ENCODE measurements at places on chromosomes 7 and 10.

GRCh38 chr7:69597278-69598076 is 798 bp upstream of the AUTS2 start:
- no peak for DNase-seq

- DNase-seq: no peak
These were observed 14.4 kb downstream of the CWF19L1 start for GRCh38 chr10:100253041-100253440.

- DNase-seq: no peak
These were observed 248.5 kb downstream of the SFMBT2 start for GRCh38 chr10:7162331-7162730.

DNA sequence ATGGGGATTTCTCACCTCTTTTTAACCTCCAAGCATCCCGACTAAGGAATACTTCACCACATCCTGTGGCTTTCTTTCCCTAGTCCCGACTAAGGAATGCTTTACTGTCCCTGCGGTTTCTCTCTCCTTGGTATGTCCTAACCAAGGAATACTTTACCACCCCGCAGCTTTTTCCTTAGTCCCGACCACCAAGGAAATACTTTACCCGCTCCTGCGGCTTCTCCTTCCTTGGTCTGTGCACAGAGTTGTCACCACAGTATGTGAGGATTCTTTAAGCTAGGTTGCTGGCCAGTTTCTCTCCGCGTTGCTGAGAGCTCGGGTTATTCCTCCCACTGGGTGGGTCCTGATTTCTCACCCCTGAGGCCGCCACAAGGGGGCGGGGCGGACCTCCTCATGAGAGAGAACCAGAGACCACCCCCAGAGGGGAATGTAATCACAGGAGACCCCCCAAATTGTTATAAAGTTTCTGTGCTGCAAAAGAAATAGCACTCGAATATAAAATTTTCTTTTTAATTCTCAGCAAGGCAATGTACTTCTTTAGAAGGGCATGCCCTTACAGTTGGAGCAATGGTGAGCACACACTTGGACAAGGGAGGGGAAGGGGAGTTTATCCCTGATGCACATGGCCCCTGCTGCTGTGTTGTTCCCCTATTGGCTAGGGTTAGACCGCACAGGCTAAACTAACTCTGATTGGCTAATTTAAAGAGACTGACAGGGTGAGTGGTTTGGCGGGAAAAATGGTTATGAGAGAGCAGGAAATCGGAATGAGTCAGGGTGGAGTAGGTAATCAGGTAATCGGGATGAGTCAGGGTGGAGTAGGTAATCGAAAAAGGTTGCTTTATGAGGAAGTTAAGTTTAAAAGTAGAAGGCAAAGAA is 12.8 kb downstream of the SUGCT start:
- peak; percentile 51 for DNase-seq

DNA sequence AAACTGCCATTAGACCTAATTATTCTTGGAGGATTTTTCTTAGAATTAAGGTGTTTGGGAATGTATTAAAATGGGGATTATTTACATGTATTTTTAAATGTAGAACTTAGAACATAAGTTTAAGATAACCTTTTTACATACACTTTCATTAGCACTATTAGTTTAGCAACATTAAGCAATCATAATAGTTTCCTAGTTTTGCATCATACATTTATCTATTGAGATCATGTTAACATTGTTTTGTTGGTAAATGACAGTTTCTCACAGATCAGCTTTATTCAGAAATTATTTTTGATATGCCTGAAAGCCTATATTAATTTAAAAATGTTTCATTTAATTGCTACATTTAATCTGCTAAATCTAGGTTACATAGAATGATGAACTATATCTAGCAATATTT is 189.7 kb upstream of the PPP1R3A start:
- DNase-seq: no peak

- no peak for DNase-seq
These were observed 2.7 kb downstream of the REPIN1 start for GRCh38 chr7:150371131-150371995.

DNA sequence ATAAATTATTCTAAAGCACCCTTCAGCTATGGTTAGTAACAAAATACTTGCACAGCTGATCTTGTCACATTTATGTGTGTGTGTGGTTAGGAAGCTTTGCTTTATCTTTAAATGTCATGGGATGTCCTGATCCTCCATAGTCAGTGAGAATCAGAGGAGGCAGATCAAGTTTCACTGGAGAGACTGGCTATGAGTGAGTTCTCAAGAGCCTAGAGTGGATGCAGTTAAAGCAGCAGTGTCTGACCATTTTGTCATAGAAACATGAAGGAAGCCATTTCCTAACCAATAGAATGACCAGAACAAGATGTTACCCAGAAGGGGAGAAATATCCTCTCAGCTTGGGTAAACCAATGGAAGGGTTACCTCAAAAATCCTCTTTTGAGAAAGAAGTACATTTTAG is 207.2 kb upstream of the DKK1 start:
- DNase-seq: no peak

GRCh38 chr10:80542652-80543318 is 5.1 kb downstream of the SH2D4B start:
- no peak for DNase-seq

DNA sequence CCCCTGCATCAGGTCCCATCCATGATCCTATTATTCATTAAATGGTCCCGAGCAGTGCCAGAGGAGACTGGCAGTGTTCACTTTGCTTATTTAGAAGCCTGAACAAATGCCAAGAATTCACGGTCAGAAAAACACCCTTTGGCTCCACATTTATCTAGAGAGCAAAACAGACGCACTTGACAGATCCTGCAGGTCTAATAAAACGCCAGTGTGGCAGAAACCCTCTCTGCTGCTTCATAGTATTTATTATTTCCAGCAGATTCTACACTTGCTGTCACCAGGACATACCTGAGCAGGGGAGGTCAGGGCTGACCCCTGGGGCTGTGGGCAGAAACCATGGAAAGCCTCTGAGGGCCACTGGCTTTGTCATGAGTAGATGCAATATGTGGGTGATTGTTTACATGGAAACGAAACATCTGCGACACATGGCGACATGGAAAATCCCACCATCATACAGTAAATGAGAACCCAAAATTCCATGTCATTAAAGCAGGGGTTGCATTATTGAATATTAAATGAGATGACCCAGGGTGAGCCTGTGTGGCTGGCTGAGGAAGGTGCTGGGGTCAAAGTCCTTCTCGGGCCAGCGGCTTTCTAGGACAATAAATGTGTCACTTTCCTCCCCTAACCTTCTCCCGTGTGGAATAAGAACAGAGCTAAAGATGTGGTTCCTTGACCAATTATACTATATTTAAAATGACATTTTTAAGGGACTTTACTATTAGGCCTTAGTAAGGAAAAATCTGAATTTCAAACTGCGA is 205.9 kb upstream of the SVIL start:
- DNase-seq: no peak

- DNase-seq: no peak
These were observed 36.4 kb downstream of the JAKMIP3 start for GRCh38 chr10:132102071-132102716.

DNA sequence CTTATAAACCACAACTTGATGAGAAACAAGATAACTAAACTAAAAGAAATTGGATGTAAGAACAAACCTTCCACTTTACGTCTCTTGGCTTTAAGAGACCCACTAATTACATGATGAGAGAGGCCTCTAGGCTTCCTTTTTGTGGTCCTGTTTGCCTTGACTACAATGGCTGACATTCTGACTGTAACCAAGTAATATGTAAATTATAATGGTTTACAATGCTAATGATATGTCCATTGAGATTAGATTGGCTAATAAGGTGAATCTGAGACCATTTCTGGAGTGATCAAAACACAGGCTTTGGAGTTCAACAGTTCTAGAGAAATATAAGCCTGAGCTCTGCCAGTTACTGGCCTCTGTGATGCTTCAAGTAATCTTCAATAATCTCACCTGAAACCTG is 39.4 kb upstream of the AGMO start:
- no peak for DNase-seq

All from EL (cell line).